ENCODE measurements at places on chromosomes 4 and X. TPM values are rescaled to one million over a fixed set of nuclear protein-coding genes. Genes with fewer than 3 reads are reported as not detected.
A peak's percentile ranks its signal among the peaks of the same experiment; 100 is the strongest.

DNA sequence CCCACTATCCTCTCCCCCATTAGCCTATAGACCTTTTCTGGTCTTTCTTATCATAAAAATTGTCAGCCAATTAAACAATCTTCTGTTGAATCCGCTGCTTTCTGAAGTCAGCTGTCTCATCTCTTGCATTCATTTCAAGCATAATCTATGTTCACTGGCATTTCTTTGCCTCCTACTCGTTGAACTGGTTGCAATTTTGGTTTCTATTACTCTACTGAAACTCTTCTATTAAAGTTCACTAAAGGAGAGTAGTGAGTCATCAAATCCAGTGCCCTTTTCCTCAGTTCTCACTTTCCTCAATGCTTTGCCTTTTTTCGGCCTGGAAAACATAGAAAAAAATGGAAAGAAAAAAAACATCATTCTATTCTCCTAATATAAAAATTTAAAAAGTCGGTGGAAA lies 23.9 kb upstream of the CXCL13 start:
- no peak for DNase-seq

DNA sequence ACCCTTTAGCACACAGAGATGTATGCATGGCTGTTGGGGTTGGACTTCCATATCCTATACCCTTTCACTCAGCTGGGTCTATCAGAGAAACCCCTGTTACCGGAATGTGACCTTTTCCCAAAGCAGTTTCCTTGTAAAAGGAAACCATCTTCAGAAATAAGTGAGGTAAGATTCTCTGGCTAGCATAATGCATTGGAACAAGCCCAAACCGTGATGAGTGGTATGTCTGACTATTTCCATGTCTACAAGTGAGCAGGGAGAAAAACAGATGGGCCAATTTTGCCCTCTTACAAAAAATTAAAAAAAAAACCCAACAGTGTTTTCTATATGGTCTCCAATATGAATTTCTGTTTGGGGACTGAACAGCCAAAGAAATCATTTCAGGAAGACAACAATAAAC lies 283.9 kb downstream of the SMARCA1 start:
- no peak for DNase-seq

DNA sequence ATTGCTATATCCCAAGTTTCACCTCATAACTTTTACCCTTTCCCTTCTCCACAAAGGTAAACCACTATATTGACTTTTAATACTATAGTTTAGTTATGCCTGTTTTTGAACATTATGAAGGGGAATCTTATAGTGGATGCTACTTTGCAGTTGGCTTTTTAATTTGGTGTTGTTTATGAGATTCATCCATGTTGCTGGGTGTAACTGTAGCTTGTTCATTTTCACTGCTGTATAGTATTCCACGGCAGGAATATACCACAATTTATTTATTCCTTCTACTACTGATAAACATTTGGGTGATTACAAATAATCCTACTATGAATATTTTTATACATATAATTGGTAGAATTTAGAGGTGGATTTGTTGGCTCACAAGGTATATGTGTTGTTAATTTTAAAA lies 88.4 kb upstream of the NALF2 start:
- no peak for DNase-seq

- no peak for DNase-seq
Measured at GRCh38 chr4:10260777-10261176, 144.2 kb upstream of the WDR1 start.

DNA sequence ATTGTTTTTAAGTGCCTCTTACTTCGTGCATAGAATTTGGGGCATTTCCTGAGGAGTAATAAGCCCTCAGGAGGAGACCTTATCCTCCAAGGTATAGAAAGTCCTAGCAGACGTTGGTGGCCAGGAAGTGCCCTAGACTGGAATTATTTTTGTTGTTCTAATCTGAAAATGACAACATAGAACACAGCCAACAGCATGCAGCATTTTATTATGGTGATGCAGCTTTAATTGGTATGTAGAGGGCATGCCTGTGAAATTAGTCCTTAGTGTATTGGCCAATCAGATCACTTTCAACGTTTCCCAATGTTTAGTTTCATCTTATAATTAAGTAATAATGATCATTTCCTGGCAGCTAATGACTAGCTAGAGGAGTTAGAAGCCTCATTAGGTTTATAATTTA lies 199.2 kb downstream of the SHROOM3 start:
- DNase-seq: peak; percentile 62

DNA sequence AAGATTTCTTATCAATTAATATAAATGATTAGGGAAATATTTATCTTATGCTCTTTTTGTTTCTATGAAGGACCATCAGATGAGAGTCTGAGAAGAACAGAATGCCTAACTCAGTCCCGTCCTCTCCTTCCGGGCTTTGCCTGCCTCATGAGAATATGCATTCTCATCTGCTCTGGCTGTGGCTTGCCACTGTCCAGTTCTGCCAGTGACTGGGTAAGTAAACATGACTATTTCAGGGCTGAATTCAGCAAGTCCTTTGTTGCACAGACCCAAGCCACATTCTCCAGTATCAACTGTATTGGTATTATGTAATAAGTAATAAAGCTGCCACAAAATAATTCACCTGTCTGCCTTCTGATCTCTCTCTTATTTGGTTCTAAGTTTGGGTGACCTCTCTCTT lies 110.7 kb downstream of the WDFY3 start:
- DNase-seq: no peak

DNA sequence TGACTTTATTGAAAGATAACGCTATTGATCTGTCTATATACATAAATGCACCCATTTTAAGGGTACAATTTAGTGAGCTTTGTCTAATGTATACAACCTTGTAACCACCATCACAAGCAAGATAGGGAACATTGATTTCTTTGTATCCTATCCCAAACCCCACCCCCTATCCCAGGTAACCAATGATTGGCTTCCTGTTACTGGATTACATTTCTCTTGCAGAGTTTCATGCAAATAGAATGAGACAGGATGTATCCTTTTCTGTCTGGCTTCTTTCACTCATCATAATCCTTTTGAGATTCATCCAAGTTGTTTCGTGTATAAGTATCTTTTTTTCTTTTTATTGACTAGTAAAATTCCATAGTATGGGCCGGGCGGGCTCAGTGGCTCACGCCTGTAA lies 1.6 kb upstream of the GRIPAP1 start:
- no peak for DNase-seq

DNA sequence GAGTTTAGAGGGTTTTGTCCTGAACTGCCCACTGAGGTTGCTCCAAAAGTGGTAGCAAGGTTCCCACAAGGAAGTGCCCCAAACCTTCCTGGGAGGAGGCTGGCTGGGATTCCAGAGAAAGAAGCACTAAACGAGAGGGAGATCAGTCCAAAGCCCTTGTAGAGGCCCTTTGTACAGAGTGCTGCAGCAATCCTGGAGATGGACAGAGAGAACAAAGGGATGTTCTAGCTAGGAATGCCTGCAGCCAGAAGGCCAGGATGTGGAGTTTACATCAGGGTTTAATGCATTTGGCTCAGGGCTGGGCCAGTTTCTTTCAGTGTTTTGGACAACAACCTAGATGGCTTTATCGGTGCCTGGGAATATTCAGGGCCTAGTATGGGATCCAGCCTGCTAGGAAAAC lies 2155.1 kb upstream of the AGA start:
- no peak for DNase-seq

DNA sequence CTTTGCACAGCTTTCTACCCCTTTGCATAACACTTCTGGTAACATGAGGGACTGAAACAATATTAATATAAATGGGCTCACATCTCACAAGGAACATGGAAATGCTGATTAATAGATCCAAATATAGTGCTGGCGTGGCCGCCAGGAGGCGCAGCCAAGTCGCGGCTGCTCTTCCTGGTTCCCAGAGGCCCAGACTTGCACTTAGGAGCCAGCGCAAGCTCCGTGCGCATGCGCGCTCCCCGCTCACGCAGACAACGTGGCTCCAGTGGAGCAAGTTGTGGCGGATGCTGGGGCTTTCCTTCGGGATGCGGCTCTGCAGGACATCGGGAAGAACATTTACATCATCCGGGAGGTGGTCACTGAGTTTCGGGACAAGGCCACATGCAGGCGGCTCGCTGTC lies 318.3 kb upstream of the SLC7A11 start:
- DNase-seq: no peak

- peak; percentile 35 for DNase-seq
Measured at GRCh38 chrX:16160729-16161128, 6.6 kb upstream of the MAGEB17 start.

DNA sequence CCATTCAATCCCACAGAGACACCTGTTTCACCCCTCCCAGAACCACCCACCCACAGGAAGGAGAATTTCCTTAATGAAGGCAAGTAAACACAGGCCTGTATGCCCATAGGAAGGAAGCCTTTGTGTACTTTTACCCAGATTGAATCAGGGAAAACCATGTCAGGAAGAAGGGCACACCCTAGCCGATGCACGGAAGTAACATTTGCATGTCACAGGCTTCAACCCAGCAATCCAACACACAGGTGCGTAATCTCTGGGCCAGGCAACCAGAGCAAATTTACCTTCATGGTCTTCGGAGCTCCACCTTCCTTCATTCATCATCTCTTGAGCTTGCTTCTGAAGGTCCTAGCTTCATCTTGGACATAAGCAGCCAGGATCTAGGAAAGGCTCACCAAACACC lies 206.3 kb downstream of the SHROOM3 start:
- DNase-seq: no peak

GRCh38 chr4:114334884-114335330 lies 263.7 kb upstream of the UGT8 start:
- no peak for DNase-seq

- no peak for DNase-seq
Measured at GRCh38 chr4:20283039-20283438, 31.3 kb downstream of the SLIT2 start.

DNA sequence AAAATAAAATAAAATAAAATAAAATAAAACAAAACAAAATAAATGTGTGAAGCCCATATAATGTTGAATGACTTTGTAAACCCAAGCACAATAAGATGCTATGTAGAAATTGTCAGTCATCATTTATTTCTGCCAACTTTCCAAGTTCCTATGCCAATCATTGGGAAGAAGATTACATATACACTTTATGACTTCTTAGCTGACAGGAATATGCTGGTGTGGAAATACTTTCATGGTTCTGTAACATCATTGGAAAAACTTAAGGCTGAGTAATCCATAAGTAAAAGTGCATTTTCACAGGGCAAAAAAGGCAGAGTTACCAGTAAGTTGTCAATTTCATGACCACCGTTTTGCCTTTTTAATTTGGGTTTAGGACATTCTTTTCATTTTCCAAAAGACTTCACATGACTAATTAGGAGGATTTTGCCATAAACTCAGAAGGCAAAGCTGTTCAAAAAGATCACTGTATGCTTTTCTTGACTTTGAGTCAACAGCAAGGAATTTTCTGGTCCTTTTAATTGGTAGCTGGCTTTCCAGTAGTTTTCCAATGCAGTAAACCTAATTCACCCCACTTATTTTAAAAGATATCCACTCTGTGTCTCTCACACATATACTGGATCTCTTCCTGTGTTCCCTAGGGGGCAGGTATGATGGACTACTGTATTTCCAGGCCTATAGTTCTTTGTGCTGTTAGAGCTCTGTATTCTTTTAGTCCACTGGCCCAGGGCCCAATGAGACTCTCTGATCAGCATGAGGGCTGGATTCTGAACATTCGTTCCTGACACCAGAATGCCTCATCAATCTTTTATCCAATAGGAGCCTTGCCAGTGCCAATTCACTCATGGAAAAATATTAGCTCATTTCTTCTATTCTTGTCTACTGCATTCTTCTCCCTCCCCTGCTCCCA lies 26.2 kb upstream of the SCRG1 start:
- DNase-seq: peak; percentile 31

- DNase-seq: no peak
Measured at GRCh38 chr4:148259841-148260240, 182.4 kb downstream of the NR3C2 start.

GRCh38 chr4:110248831-110249253 lies 50.4 kb upstream of the ELOVL6 start:
- DNase-seq: no peak

- peak; percentile 97 for DNase-seq
Measured at GRCh38 chr4:138650929-138651448, 364.6 kb upstream of the NOCT start.

GRCh38 chr4:56463711-56464110 lies 3.7 kb upstream of the SRP72 start:
- no peak for DNase-seq

GRCh38 chr4:182177166-182177565 lies 66.0 kb upstream of the TENM3 start:
- no peak for DNase-seq

- no peak for DNase-seq
Measured at GRCh38 chr4:183968931-183969330, 63.8 kb downstream of the STOX2 start.

DNA sequence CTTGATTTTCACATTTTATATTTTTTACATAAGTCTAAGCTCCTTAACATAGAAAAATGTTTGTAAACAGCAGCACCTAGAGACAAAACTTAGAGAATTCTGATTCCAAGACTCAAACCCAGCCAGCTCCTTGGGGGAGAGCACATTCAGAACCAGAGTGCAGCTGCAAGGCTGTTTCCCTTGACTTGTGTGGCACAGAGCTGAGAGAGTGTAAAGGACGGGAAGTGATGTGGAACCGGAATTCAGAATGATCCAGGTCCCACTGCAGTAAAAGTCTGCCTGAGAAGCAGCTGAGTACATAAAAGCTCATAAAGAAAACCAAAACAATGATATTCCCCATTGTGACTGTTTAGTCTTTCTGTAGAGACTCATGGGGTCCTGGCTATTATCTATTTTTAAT lies 713.8 kb downstream of the RAB28 start:
- DNase-seq: no peak

DNA sequence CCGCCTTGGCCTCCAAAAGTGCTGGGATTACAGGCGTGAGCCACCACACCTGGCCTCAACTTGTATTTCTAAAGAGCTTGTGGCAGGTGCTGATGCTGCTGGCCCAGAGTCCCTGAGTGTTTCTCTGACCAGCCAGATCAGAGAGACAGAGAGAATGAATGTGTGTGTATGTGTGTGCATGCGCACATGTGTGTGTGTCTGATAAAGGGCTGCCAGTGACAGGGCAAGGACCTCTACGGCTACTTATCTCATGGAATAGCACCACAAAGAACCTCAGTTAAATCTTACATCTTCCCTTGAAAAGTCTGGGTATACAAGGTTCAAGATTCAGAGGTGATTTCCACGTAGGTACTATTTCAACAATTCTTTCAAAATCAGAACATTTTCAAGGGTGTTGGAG lies 86.0 kb downstream of the SCD5 start:
- no peak for DNase-seq

The CD38 gene
- not detected for polyA plus RNA-seq

The ABRAXAS1 gene
- polyA plus RNA-seq: 3.1 TPM

The NLGN4X gene
- 0.48 TPM for polyA plus RNA-seq

The ARHGAP24 gene
- 21.9 TPM for polyA plus RNA-seq

The USP17L30 gene
- not detected for polyA plus RNA-seq

The KCND1 gene
- 0.83 TPM for polyA plus RNA-seq

The SYN1 gene
- polyA plus RNA-seq: 0.48 TPM

All from BJ (cell line).